Stimulated activated memory B cell treated with anti-CD40 and anti-IgM and Interleukin-4, amounts not matched to agents 10 μg/mL and 1 μg/mL and 100 μg/mL, for 72 hours (primary cell): ENCODE measurements at places on chromosomes 2 and 18.

DNA sequence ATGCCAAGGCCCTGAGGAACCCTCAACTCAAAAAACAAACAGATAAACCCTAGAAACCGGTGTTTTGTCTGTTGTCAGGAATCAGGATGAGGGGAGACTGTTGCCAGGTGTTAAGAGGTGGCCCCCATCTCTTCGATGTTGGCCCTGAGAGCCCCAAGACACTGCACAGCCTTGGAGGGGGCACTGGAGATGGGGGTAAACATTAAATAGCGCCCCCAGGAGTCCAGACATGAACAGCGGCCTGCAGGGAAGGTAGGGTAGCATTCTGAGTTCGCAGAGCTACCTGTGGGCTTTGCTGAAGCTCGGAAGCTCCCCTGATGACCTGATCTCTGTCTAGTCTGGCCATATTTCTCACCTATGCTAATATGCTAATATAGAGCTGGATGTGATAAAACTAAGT, 97.6 kb upstream of the SMAD2 start:
- ATAC-seq = no peak

DNA sequence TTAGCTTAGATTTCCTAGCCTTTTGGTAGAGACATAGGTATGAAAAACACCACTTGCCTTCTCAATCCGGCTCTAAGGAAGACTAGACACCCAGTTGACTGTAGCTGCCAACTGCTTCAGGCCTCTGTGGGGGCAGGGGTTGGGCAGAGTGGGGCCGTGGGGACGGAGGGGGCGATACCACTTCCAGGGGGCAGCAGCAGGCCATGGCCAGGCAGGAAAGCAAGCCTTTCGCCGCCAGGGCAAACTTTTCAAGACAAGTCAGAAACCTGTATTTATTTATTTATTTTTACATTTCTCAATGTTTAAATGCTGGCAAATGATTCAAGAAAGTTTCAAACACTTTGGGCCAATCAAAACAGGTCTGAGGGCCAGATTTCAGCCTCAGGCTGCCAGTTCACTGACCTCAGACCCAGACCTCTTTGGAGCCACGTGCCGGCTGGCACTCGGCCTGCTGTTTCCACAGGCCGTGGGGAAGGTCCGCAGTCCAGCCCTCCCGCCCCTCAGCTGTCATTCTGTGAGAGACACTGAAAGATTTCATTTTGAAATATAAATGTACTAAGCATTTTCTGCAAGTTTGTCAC, 63.8 kb downstream of the MEX3C start:
- no peak for ATAC-seq

DNA sequence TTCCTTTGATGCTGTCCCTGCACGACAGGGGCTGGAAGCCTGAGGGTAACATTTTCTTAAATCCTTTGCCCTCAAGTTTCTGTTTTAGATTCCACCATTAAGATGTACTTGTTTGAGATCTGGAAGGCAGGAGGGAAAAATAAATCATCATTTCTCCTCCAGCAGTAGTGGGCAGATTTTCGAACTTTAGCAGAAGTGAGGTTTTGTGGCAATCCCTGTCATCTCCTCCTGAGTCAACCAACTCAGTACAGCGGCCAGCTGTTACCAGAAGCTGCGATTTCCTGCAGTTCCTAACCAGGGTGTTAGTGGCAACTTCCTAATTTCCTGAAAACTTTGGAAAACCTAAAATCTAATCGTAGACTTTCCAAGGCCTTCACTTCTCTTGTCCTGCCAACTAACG, 517.2 kb upstream of the ACVR2A start:
- no peak for ATAC-seq

- no peak for ATAC-seq
Observed at GRCh38 chr2:198311020-198311419, 506.6 kb downstream of the PLCL1 start.

GRCh38 chr2:8570637-8571036, 111.2 kb upstream of the ID2 start:
- ATAC-seq = no peak

- ATAC-seq = no peak
Observed at GRCh38 chr2:162079514-162079913, 5.5 kb upstream of the DPP4 start.

GRCh38 chr18:45621061-45621511, 5.8 kb downstream of the SLC14A2 start:
- peak; percentile 53 for ATAC-seq

- ATAC-seq = no peak
Observed at GRCh38 chr18:24400587-24400986, 3.0 kb upstream of the OSBPL1A start.

GRCh38 chr2:18123577-18123976, 245.1 kb downstream of the KCNS3 start:
- peak; percentile 58 for ATAC-seq

DNA sequence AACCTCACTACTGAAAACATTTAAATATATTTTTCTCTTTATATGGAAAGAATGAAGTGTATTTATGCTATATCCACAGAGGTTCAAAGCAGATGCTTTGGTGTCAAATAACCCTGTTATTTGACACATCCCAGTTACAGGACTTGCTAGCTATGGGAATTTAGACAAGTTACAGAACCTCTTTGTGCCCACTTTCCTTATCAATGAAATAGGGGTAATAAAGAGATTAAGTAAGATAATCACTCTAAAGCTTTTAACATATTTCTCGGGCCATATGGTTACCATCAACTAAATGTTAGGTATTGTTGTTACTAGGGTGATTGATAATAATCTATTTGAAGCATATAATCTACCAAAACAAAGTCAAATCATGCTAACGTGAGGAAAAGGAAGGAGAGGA, 1660.6 kb upstream of the NXPH2 start:
- no peak for ATAC-seq

- ATAC-seq = peak; percentile 85
Observed at GRCh38 chr2:47486841-47487497, 84.0 kb downstream of the MSH2 start.

DNA sequence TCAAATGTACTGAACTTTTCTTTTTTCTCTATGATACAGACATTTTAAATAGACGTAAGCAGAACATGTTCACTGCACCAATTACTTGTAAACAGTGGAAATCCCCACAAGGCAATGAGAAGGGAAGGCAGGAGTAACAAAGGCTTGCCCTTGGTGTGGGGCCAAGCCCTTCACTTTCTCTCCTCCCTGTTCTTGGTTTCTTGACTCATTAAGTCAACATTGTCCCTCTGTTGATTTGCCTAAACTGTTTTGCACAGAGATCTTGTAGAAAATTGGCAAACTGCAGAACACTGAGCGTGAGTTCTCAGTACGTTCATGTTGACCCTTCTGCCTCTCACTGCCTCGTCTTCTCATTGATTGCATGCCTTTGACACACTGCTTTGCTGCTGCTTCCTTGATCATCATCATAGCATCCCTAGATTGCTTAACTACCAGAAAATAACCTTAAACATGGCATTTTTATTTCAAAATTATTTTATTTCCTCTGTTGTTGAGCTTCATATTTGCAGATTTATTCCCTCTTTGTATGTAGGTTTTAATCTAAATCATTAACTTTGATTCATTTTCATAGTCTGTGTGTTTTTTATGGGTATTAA, 257.7 kb downstream of the PTGR3 start:
- no peak for ATAC-seq

- no peak for ATAC-seq
Observed at GRCh38 chr2:48398285-48399002, 131.5 kb upstream of the STON1 start.

GRCh38 chr2:45763255-45763654, 111.8 kb downstream of the PRKCE start:
- no peak for ATAC-seq

DNA sequence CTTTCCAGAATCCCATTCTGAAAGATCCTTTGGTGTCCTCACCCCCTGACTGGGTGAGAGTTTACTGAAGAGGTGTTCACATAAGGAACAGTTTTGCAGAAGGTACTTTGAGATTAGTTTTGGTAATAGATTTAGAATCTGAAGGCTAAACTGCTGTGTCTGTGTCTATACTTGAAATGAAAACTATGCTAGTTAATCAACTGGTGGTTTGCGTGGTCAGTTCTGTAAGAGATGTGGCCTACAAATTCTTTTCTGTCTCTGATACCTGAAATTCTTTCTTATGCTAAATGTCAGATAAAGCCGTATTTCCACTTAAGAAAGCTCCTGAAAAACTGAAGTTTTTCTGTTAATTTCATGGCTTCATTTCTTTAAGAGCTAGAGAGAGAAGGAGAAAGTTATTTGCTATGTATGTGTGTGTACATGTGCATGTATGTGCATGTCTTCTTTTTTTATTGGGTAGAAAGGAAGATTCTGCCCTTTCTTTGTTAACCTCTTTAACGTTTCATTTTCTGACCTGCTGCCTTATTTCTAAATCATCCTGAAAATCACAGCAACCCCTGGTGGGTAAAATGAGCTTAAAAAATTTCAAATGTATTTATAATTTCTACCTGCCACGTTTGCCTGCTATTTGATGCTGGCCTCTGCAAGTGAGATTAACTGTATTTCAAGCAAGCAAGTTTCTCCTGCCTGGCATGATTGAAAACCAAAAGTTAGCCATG, 552.0 kb upstream of the NRP2 start:
- ATAC-seq = no peak

DNA sequence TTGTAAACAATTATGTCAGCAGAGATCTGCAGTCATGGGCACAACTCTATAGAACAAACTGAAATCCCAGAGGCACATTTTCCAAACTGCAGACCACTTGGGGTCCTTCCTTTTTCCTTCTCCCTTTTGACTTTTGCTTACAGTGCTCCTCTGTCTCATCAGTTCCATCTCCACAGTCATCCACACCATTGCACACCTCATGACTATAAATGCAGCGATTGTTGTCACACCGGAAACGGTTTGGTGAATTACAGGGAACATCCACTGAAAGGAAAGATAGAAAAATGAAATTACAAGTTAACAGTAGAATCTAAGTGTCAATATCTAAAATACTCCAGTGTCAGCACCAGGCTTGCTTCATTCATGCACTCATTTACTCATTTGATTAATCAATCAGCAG, 96.4 kb downstream of the DHRS9 start:
- no peak for ATAC-seq

DNA sequence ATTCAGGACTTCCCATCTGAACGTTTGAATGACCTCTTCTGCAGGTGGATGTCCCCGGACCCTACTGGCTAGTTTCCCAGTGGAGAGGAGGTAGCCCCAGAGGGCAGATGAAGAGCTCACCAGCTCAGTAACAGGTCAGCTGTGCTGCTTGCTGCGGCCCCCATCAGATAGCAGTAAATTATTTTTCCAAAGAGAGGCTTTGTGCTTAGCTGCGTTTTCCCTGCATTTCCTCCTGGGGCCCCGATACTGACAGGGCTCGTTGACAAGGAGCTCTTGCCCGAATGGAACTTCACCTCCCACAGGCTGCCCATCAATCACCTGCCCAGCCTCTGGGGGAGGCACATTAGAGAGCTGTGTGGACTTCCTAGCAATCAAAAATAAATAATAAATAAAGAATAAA, 185.8 kb downstream of the DOK6 start:
- ATAC-seq = no peak

DNA sequence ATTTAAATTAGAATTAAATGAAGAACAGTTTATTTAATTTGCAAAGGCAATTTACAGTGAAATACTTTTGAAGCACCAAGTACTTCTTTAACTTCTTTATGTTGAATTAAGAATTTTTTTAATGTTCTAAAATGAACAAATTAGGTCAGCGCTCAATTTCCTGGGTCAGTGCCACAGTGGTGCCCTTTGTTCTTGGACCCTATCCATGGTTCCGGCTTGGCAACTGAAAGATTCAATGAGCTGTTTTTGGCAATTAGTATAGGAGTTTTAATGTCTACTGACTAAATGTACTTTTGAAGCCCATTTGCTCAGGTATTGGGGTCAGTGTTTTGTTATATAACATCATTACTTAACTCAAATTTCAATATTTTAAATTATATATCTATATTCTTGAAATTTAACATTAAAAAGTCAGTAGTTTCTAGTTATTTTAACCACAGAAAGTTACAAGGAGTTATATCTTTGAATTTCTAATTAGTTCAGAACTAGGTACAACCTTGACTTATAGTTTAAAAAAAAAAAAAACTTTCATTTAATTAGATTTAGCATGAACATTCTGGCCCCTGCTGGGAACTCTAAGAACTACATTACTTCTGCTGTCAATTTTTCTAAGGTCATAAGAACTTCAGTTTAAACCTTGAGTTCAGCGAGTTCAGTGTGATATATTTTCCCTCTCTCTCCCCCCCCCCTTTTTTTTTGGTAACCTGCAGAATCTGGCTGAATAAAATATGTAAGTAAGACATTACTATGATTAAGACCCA, 7.6 kb upstream of the MSTN start:
- no peak for ATAC-seq

DNA sequence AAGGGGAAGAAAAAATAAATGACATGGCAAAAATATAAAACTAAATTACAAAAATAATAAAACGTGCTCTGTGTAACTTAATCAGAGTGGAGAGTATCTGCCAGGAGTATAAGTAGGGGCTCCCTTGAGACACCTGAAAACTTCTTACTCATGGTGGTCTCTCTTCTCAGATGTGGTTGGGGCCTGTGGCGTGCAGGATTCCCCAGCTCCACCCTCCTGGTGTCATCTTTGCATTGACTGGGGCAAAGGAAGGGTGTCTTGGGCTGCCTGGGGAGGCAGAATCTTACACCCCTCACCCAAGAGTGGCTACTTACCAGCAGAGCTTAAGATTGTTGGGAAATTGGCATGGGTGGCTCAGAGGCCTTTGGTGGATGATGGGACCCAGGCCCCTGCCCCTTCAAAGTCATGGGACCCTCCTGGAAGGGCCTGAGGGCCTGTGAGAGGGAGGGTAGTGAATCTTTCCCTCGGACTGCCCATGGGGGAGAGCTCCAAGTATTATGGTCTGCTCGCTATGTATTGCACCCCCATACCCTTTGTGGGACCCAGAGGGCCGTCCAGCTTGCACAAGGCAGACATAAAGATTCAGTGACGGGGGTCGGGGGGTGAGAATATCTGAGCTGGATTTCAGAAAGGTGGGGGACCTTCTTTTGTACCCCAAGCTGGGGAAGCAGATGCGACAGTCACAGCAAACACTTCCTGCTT, 6.9 kb upstream of the TRAF3IP1 start:
- ATAC-seq = no peak

- ATAC-seq = no peak
Observed at GRCh38 chr18:79955302-79956075, 4.0 kb upstream of the SLC66A2 start.

DNA sequence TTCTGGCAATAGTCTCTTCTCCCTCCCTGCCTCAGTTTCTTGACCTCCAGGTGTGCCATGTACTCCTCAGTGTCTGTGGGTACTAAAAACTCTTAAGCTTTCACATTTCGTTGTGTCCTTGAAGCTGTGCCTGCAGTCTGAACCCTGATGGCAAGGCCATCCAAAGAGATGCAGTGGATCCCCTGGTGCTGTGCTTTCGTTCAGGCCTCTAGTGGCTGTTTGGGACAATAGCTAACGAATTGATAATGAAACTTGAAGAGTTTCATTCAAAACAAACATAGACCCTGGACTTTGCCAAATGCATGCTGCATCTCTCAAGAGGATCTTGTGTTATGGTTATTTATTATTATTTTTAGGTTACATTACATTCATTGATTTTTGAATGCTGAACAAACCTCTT, 523.1 kb upstream of the FSIP2 start:
- ATAC-seq = no peak

GRCh38 chr18:54222922-54223567, 1.4 kb downstream of the MBD2 start:
- peak; percentile 54 for ATAC-seq

GRCh38 chr2:85143463-85144082, 10.4 kb downstream of the TCF7L1 start:
- no peak for ATAC-seq
